Hippocampal formation (tissue), 2 donors: ENCODE measurements at places on chromosomes 2 and 18.

GRCh38 chr2:136613096-136613495 is 152.2 kb upstream of the THSD7B start:
- no peak for DNase-seq

- no peak for DNase-seq
Measured at GRCh38 chr2:46909771-46910419, 5.7 kb downstream of the MCFD2 start.

- DNase-seq: no peak
Measured at GRCh38 chr18:8471372-8471771, 137.9 kb upstream of the RAB12 start.

DNA sequence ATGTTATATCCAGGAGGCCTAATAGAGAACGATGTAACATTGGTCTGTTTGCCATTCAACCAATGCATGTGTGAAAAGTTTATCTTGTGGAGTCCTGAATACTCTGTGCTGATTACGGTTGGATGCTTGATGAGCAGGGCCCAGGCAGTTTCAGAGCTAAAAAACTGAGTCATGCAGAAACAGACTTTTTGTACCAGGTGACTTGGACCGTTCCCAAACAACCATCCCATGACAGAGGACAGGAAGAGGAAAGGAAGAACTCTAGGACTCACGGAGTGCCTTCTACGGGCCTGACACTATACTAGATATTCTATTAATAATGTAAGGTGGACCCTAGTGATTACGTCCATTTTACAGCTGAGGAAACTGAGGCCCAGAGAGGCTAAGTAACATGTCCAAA is 142.1 kb downstream of the ARHGAP28 start:
- no peak for DNase-seq

GRCh38 chr18:78793313-78794070 is 186.1 kb upstream of the SALL3 start:
- DNase-seq: no peak

DNA sequence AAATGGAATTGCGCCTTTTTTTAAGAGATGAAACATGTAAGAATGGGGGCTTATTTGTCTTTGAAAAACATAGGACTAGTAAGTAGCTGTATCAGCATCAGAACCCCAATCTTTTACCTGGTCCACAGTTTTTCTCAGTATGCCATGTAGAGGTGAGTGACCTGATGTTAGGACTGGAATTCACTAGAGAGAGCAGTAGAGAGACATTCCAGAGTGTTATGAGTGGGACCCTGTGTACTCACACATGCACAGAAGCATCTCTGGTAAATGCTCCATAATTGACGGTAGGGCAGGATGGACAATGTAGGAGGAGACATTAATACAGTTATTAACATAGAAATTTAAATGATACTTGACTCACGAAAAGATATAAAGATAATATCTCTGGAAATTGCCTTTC is 1.4 kb upstream of the GALNT13 start:
- DNase-seq: no peak

- no peak for DNase-seq
Measured at GRCh38 chr2:12881952-12882351, 165.2 kb downstream of the TRIB2 start.

DNA sequence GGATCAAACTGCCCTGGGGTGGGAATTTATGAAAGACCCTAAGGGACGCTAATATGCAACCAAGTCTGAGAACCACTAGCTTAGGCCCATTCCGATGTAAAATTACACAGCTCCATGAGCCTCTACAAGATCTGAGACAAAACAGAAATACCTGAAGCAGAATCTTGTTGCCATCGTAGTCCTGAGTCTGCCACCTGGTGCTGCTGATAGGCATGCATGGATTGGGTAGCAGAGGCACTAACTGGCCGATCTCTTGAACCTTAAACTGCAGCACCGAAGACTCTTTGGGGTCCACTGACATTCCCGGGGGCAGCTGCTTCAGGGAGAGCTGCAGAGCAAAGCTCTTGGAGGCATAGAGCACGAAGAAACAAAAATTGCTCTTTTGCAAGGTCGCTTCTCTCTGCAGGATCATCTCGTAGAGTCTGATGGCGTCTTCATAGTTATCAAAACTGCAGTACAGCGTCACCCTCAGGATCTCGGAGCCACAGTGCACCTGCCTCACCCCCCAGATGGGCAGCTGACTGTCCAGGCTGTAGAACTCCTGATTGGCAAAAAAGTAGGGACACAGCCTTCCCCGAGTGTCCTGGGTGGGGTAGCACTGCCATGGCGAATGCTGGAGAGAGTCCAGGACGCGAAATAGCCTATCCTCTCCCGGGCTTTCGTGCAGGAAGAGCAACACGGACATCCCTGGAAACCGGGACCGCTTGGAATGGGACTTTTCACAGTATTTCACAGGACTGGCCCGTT is 848 bp downstream of the FAM124B start:
- DNase-seq: no peak

DNA sequence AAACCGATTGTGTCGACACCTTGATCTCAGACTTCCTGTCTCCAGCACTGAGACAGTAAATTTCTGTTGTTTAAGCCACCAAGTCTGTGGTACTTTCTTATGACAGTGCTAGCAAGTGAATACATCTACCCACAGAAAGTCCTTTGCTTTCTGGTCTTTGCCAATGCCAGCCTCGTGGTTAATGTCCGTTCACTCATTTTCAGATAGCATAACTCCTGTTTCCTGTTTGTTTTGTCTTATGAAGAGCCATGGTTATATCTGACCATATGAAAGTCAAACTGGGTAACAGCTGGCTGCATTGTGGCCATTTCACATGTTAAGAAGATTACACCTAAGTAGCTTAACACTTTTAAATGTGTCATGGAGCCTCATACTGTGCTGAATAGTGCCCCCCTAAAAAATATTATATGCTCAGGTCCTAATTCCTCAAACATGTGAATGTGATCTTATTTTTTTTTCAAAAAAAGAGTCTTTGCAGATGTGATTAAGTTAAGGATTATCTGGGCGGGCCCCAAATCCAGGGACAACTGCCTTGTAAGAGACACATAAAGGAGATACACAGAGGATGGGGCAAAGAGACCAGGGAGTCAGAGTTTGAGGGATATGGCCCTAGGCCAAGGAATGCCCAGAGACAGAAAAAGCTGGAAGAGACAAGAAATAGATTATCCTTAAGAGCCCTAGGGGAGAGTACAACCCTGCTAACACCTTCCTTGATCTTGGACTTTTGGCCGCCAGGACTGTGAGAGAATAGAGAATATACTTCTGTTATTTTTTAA is 118.0 kb downstream of the KCNE4 start:
- no peak for DNase-seq

DNA sequence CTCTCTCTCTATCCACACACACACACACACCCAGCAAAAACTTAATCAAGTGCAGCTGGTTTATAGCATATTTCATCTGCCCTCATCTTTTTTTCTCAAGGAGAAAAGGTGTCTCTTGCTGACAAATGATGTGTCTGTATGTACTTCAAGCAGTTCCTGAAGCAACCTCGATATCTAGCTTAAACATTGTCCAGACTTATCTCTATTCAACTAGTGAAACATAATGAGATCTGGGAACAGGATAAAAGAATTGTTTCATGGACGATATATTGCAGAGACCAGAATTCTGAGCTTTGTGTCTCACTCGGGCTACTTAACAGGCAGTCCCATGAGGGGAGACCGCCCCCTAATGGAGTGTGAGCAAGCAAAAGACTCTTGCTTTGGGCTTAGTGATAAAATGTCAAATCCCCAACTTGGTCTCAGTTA is 929.2 kb upstream of the SOX11 start:
- peak; percentile 10 for DNase-seq

GRCh38 chr18:10143596-10143995 is 229.8 kb downstream of the VAPA start:
- no peak for DNase-seq

- no peak for DNase-seq
Measured at GRCh38 chr2:128489526-128490273, 171.0 kb upstream of the HS6ST1 start.

DNA sequence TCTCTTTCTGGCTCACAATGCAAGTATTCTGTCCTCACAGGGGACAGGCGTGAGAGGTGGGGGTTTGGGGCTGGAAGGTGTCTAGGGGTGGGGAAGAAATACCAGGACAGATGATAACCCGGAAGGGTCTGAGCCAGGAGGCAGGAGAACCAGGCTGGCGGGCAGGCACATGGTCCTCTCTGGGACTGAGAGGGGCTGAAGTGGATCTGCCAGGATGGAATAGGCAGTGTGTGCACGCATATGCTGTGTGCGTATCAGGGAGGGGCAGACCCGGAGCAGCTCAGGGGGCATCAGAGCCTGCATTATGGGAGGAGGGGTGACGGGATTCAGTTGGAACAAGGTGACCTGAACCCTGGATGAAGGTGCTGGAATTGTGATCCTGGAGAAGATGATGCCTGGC is 157.3 kb downstream of the DYSF start:
- no peak for DNase-seq

DNA sequence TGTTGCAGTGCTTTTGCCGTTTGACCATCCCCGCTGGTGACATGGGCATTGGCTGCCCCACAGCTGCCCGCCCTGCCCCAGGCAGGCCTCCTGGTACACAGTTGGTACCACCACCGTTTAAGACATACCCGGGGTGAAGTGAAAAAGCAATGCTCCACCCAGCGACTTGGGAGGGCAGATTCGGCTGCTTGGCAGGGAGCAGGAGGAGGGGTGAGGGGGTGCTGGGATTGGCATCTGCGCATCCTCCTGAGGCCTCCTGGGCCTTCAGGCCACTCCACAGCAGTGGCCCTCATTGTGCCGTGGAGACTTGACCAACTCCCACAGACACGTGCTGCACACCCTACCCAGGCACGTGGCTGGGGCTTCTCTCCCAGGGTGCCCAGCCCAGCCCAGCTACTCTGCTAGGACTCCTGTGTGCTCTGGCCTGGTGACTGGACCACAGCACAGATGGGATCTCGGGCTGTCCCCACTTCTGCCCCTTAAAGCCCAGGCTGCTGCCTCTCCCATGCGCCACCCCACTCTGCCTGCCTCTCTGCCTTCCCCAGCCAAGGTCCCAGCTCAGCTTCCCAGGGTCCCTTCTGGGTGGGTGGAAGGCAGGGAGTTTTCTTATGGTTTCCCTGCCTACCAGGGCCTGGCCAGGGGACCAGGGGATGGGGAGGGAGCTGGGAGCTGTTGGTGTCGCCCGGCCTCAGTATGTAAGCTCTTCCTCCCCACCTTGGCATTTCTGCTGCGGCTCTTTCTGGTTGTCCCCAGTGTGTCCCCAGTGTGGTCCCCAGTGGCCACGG is 157.0 kb upstream of the HS6ST1 start:
- no peak for DNase-seq

- no peak for DNase-seq
Measured at GRCh38 chr18:77990131-77990530, 740.5 kb downstream of the GALR1 start.

DNA sequence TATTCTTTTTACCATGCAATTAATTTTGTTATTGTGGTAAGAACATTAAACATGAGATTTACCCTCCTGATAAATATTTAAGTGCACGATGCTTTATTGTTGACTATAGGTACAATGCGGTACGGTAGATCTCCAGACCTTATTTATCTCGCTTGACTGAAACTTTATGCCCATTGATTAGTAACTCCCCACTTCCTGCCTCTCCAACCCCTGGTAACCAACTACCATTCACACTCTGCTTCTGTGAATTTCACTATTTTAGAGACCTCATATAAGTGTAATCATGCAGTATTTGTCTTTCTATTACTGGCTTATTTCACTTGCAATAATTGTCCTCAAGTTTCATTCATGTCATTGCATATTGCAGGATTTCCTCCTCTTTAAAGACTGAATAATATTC is 195.7 kb upstream of the ID2 start:
- DNase-seq: no peak

- no peak for DNase-seq
Measured at GRCh38 chr2:182521453-182522404, 94.9 kb upstream of the PDE1A start.

GRCh38 chr2:3805201-3805939 is 102.0 kb downstream of the DCDC2C start:
- DNase-seq: no peak

DNA sequence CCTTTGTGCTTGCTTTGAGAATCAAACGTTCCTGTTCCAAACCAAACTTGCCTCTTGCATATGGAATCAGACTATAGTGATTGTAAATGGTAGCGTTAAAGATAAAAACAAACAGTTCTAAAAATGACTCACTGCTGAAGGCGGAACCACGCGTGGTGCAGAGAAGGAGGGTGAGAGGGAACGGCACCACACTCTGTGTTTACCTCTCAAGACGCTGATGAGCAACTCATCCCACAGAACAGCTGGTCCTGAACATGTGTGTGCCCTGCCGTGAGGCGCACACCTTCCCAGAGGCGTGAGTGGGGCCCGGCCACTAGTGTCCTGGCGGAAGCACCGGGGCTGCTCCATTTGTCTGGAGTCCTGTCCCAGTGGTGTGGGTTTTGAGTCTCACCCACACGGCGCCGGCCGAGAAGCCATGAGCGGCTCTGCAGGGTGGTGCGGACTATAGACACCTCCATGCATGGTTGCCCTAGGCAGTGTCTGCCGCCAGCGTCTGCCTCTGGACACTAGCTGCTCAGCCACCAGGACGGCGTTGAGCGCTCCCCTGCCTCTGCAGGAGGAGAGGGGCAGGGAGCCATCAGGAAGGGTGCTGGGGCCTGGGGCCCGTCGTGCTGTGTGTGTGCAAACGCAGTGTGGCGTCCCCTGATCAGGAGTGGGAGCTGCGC is 52.1 kb downstream of the NFATC1 start:
- DNase-seq: no peak

GRCh38 chr18:3281456-3282400 is 19.8 kb downstream of the MYL12B start:
- DNase-seq: peak; percentile 92

- DNase-seq: peak; percentile 57
Measured at GRCh38 chr2:231482806-231483391, 18.6 kb upstream of the NCL start.

- DNase-seq: no peak
Measured at GRCh38 chr2:142862847-142863246, 14.6 kb upstream of the KYNU start.

DNA sequence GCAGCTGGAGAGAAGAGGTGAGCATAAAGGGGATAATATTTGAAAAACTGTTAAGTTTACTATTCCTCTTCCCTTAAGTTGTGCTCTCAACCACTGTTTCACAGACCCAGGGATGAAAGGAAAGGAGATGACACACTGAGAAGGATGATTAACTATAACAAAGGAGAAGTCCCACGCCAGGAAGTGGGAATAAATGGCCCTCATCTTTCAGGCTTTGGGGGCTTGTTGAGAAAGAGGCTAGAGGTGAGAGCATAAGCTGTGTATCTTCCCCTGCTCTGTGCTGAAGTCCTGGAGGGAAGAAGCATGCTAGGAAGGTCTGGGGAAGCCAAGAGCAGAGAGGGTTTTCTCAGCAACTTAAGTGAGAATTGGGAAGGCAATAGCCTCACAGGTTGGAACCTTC is 399.1 kb upstream of the ATP5MC3 start:
- no peak for DNase-seq

DNA sequence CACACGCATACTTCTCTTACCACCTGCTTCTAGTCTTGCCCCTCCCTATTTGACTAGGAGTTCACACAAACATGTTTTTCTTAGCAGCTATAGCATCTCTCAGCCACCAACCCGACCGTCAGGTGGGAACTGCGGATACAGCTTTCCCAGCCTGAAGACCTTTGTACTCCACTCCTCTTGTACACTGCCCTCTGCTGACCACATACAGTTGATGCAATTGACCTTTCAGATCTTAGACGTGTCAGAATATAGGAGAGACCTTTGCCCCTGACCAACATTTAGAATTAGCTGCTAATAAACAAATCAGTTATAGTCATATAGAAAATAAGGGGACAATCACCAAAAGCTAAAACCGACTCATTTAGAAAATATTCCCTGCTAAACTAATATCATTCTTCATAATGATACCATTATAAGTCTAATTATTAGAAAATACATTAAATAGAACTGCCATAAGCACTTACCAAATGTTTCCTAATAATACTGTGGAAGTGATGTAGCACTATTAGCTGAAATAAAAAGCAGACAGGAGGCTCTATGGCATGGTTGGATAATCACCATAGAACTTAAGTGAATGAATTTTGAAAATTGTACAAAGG is 208.4 kb downstream of the RAD51AP2 start:
- DNase-seq: no peak
